ENCODE measurements at places on chromosomes 13 and 19.

DNA sequence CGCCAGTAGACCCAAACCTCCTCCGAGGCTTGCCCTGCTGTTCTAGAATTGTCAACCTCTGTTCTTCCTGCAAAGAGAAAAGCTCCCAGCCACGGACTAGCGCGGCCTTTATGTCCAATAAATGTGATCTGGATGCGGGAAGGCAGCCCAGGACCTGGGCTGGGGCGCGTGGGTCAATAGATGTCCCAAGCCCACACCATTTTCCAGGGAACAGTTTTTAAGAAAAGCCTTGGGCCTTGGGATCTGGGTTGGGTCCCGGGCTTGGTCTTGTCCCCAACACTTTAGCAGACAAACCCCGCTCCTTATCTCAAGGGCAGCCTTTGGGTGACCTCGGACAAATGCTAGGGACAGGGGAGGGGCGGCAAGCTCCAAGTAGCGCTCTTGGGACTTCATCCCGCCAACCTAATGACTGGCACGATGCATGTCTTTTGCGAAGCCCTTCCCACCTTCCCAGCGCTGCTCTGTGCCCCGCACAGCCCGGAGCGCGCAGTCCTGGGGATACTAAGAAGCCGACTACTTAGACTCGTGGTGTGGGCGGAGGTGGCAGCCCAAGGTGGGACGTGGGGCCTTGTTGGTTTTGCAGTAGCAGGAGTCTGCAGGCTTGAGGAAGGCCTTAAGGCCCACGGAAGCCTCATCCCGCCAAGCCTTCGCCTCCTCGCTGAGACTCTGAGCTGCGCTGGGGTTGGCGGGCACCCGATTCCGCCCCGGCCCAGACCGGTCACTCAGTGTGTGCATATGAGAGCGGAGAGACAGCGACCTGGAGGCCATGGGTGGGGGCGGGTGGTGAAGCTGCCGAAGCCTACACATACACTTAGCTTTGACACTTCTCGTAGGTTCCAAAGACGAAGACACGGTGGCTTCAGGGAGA lies 10.8 kb downstream of the SOX21 start:
- no peak for DNase-seq

- DNase-seq, result no peak
Observed at GRCh38 chr19:2912306-2912705, 11.6 kb downstream of the ZNF57 start.

GRCh38 chr19:50933640-50934039 lies 19.2 kb downstream of the KLK5 start:
- no peak for DNase-seq

- no peak for DNase-seq
Observed at GRCh38 chr13:53143757-53144339, 115.2 kb downstream of the OLFM4 start.

GRCh38 chr19:34402074-34402600 lies 2.1 kb upstream of the PDCD2L start:
- DNase-seq, result no peak

GRCh38 chr13:110575322-110576069 lies 14.0 kb upstream of the RAB20 start:
- no peak for DNase-seq

- DNase-seq, result no peak
Observed at GRCh38 chr13:80962173-80962572, 621.2 kb upstream of the SPRY2 start.

- DNase-seq, result no peak
Observed at GRCh38 chr13:111186305-111186935, 71.3 kb downstream of the ARHGEF7 start.

GRCh38 chr13:20230913-20231838 lies 943 bp downstream of the GJB6 start:
- no peak for DNase-seq

DNA sequence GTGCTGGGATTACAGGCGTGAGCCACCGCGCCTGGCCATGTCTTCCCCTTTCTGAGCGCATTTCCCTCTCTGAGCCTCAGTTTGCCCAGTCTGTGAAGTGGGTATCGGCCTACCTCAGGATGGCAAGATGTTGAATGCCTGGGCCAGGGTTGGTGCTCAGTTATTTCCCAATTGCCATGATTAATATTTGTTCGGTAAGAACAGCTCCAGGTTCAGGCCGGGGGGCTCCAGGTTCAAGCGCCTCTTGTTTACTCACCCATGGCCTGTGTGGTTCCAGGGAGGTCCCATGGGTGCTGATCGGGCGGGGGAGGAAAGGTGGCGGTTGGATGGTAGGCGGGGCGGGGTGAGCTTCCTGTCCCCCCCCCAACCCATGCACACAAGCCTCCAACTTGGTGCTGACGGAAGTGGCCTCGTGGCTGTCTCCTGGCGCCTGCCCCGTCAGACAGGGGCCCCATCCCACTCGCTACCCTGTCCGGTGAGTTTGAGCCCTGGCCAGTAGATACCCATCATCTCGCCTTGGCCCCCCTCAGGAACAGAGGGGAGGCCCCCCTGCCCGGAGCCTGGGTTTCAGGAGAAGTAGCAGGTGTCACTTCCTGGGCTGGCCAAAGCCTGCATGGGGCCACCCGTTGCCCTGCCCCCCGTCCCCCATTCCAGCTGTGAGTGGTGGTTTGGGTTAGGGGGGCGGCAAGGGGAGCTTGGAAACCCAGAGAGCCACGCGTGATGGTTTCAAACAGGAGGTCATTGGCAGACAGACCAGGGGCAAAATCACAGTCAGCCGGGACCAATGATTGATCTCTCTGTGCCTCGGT lies at the start of gene FCHO1:
Gene FCHO1 (plus strand): TSS at position 375 of the 809 bp plus-strand sequence. CDS start 3,688 bp downstream, outside the sequence.
- DNase-seq, result no peak

GRCh38 chr19:39845584-39845932 lies 621 bp downstream of the FBL start:
- peak; percentile 71 for DNase-seq

DNA sequence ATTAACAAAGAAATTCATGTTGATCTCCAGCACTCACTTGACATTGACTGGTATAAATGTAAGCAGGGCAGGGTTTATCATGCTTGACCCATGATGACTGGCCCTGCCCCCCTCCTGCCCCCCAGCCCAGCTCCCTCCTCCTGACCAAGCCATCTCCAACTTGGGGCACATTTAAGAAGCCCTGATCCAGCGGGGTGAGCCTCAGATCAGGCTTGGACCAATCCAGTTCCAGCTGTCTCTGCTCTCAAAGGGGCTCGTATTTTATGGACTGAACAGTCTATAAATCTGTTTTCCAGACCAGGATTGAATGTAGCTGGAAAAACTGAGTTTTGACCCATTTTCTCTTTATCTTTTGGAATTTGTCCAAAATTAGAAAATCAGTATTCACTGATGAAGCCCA lies 100.0 kb downstream of the COL4A1 start:
- DNase-seq, result no peak

GRCh38 chr13:24670961-24671381 lies 9.2 kb upstream of the ATP12A start:
- no peak for DNase-seq

DNA sequence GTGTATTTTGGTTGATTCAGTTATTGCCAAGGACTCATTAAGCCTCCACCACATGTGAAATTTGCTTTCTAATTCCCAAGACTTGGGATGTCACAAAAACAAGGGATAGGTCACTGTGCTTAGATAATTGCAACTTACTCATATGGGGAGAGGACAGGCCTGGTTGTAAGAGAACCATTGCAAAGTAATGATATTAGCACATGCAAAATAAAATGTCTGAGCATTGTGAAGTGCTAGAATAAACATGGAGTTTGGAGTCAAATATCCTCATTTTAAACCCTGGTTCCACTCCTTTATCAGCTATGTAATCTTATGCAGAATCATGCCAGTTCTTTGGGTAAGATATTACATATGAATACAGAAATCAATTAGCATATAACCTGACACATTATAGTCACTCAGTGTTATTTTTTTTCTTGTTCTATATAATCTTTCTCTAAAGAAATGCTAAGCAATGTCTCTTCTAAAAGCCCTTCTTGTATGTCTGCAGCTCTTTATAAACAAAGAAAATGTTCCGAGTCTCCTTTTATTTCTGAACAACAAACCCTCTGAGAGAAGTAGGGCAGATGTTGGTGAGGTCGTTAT lies 5.5 kb downstream of the CBY2 start:
- no peak for DNase-seq

DNA sequence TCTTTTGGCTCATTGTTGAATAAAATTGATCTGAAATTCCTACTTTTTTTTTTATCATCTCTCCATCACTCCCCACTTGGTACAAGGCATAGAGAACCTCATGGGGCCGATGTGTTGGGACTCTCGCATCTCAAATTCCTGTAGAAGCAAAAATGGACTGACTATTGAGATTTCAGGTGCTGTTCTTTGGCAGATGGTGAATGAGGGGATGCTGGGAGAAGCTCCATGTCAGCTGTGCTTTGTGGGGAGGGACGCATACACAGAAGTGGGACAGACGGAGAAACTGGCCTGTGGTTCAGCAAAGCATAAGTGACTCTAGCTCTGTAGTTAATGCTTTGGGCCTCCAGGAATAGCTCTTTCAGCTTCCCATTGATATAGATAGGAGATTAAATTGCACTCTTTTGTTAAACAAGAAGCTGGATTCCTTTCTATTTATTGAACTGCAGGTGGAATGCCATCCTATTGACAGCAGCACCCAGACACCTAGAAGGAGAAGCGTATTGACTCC lies 194.5 kb upstream of the RNF113B start:
- no peak for DNase-seq

DNA sequence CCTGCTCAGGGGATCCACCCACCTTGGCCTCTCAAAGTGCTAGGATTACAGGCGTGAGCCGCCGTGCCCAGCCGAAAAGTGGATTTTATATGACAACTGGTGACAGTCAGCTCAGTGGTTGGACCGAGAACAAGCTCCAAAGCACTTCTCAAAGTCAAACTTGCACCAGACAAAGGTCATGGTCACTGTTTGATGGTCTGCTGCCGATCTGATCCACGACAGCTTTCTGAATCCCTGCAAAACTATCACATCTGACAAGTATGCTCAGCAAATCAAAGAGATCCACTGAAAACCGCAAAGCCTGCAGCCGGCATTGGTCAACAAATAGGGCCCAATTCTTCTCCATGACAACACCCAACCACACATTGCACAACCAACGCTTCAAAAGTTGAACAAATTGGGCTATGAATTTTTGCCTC lies 21.6 kb upstream of the NAA16 start:
- DNase-seq, result no peak

DNA sequence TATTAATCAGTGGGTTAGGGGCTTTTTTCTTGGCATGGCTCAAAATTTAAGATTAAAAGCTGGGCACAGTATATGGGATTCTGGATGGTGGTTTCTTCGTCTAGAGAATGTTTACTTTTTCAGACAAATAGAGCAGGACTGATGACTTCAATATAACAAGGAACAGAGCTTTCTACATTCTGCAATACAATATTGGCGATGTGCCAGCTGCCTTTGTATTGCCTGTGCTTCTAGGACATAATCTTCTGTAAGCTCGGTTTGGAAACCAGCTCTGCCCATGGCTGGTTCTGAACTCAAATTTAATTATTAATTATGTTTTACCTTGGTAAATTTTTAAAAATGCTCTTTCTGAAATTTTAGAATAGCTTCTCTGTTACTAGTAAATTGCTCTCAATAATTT lies 139.1 kb upstream of the TRPC4 start:
- no peak for DNase-seq

GRCh38 chr13:94708031-94708859 lies 4.1 kb downstream of the SOX21 start:
- no peak for DNase-seq

- no peak for DNase-seq
Observed at GRCh38 chr13:51993713-51994112, 17.5 kb downstream of the ATP7B start.

All from HuH-7 (cell line).